ENCODE measurements at places on chromosomes 16 and 17. TPM values are rescaled to one million over a fixed set of nuclear protein-coding genes. Genes with fewer than 3 reads are reported as not detected.

Gene AXIN1
- 19.5 TPM for polyA plus RNA-seq

GRCh38 chr17:5592382-5592781 is 8.1 kb upstream of the NLRP1 start:
- peak; percentile 23 for DNase-seq

DNA sequence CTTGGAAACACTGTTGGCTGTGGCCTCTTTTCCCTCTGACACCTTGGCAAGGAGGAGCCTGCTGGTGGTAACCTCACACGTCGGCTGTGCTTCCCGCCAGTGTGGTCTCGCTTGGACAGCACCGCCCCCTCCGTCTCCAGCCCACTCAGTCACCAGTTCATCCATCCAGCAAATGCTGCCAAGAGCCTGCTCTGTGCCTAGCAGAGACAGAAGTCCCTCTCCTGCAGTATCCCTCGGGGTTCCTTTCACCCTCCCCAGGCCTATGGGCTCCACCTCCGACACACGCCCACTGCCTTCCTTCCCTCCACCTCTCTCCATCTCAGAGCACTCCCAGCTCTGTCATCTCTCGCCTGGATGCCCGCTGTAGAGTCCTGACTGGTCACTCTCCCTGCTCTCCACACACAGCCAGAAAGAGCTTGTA is 12.3 kb downstream of the CACNG4 start:
- no peak for DNase-seq

GRCh38 chr16:71923941-71924690 is 28.8 kb downstream of the IST1 start:
- DNase-seq = no peak

DNA sequence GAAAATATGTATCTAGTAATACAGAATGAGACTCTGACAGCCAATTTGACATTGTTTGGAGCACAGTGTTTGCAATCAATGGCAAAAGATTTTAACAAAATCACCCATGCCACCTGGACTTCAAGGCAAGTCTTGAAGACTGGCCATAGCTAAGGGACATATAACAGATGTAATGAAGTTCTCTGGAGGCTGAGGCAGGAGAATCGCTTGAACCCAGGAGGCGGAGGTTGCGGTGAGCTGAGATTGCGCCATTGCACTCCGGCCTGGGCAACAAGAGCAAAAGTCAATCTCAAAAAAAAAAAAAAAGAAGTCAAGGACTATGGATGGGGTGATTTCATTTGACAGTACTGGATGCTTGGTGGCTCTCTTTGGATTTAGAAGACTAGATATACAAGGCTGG is 5.6 kb upstream of the BPTF start:
- no peak for DNase-seq

DNA sequence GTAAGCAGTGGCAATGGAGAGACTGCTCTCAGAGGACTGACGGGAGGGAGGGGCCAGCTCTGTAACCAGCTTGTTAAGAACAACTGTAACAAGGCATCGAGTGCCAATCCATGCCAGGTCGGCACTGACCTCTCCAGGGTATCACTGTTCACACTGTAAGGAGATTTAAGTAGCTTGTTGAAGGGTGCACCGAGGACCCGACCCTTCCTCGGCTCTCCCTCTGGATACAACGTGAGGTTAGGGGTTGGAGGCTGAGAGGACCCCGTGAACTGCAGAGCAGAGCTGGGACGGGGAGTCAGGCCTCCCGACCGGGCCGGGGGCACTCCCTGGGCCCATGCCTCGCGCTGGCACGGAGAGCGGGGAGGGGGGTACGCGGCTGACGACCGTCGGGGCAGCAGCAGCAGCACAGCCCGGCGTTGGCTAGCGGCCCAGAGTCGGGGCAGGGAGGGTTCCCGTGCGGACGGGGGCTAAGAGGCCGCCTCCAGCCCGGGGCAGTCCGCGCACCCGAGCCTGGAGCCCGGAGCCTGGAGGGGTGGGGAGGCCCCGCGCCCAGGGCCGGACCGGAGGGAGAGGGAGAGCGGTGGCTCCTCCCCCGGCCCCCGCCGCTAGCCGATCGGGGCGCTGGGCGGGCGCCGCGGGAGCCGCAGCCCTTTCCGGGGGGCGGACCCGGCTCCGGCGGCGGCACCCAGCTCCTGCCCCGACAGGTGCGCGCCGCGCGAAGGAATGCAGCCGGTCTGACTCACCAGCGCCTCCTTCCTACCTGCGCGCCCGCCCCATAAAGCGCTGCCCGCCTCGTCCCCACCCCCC is at the start of gene ITGB4:
TSS of gene ITGB4 (plus strand) at position 804 of the 807 bp plus-strand sequence. CDS start 3,245 bp downstream, outside the sequence.
- peak; percentile 19 for DNase-seq

- DNase-seq = no peak
Observed at GRCh38 chr17:44350733-44351226, 5.7 kb downstream of the GRN start.
